Fibroblast of skin of scalp (primary cell): ENCODE measurements at places on chromosomes 5 and 9.

DNA sequence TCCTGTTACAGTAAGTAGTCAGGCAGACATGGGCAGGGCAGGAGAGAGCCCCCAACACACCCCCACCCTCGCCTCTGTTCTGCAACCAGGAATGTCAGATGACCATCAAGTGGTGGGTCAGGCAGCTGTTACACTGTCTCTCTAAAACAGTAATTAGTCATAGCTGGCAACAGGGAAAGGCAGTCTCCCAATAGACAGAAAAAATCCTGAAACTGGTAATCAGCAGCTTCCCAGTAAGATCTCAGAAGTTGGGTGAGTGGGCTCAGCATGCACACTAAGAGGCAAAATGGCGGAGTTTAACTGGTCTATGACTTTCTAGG, 90.2 kb downstream of the C5orf15 start:
- DNase-seq: no peak

DNA sequence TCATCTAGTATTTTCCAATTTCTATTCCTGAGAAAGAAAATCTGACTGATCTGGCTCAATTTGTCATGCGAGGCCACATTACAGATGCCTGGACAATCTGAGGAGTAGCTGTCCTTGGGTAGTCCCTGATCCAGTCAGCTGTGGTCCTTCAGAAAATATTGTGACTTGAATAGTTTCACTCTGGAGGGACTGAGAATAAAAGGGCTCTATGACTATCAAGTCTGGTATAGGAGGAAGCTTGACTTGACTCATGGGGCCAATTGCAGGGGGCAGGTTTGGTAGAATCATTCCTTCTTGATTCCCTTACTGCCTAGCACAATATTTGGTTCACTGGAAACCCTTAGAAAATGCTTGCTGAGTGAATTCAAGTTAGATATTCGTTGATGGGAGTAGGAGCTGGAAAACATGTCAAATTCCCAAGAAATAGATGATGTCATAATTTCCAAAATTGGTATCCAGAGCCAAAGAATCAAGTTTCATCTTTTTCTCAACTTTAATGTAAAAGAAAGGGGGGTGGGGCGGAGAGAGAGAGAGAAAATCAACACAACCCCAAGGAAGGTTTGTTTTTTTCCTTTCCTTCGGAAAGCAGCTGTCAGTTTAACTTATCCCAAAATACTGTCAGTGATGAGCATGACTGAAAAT, 32.4 kb upstream of the STX17 start:
- DNase-seq: no peak

- no peak for DNase-seq
Observed at GRCh38 chr9:70403166-70403565, 11.3 kb downstream of the KLF9 start.

- DNase-seq: no peak
Observed at GRCh38 chr5:154298065-154298464, 107.5 kb downstream of the GALNT10 start.

GRCh38 chr9:19683715-19684114, 105.1 kb downstream of the SLC24A2 start:
- DNase-seq: no peak

GRCh38 chr5:57738301-57738700, 255.7 kb upstream of the ACTBL2 start:
- DNase-seq: no peak

- DNase-seq: no peak
Observed at GRCh38 chr5:172147857-172148256, 40.2 kb downstream of the STK10 start.

DNA sequence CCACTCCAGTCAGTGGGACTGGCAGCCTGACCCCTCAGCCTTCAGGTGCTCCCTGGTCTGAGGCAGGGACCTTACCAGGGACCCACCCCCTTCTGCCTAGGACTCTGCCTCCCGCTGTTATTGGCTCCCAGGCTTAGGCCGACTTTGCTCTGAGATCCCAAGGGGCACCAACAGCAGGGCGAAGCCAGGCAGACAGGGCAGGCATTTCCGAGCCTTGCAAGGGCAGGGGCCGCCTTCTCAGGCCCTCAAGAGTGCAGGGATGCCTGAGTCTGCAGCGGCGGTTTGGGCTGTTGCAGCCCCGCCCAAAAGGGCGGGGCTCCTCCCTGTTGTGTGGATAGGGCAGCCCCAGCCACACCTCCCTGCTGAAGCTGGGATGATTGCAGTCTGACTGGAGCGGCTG, 644.6 kb downstream of the PRR16 start:
- no peak for DNase-seq

DNA sequence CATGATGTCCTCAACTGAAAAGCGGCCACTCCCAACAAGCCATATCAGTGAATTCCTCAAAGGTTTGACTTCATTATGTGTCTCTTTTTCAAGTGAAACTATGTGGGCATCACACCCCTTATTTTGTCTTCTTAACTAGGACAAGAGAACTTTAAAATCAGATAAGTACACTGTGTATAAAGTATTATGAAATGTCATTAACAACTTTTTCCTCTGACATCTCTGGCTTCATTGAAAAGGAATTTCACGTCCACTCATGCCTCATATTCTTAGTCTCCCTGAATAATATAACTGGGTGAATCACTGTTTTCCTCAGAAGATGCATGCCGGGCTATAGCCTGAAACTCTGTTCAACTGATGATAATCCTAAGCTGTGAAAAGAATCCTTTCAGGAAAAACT, 415.8 kb downstream of the ACTL7B start:
- DNase-seq: peak; percentile 82

DNA sequence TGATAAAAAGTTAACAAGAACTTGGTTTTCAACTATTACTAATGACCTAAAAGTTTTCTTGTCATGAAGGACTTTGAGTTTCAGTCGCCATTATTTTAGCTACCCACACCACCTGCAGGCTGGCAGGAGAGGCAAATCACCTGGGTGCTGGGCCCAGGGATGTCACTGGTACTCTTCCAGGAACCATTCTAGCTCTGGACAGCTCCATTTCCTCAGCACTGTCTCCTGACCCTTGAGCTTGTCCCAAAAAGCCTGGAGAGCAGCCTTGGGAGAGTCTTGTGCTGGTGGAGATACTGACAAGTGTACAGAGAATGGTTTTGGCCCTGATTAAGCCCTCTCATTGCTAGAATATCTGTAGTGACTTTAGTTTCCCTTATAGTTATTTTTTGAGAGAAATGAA, 1924.1 kb upstream of the WWC1 start:
- DNase-seq: no peak

DNA sequence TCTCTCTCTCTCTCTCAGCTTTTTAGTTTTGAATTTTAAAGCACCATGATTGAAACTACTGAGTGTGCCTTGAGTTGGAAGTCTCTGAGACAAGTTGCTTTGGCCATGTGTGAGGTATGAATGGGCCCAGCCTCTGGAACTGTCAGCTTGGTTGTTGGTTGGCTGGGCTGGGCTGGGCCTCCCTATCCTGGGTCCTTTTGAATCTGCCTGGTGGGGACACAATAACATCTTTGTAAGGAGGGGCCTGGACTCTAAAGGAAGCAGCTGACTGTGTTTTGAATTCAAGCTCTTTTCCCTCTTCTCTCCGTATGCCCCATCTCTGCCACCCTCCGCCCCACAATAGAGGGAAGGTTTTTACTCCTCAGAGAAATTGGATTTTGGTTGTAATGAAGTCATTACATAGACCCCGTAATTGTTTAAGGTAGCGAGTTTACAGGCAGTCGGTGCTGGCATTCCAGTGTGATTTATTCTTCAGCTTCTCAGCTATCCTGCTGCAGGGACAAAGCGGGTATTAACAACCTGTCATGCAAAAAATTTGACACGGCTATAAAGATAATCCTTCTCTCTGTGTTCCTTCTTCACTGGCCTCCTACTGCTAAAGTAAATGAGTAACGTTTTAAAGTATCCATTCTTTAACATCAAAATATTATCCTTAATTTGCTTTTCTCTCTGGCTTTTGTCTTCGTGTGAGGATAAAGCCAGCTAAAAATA, 105.4 kb downstream of the DAPK1 start:
- DNase-seq: no peak

DNA sequence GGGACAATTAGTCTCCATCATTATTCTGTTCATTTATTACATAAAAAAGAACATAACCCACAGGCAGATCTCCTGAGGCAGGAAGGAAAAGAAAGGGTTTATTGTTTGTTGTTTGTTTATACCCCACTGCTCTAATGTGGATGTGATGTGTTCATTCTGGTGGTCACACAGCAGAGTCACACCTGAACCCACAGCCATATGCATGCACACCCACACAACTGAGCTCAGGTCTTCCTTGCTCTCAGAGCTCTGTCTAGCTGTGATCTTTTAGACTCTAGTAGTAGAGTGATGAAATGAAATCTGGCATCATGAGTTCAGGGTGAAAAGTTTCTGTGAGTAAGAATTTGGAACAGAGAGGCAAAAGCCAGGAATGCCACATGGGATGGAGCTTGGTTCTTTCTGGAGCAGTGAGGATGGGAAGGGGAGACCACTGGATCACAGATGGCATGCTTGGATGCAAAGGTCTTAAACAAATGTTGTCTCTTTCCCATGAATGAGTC, 227.0 kb downstream of the PAPPA start:
- DNase-seq: no peak

DNA sequence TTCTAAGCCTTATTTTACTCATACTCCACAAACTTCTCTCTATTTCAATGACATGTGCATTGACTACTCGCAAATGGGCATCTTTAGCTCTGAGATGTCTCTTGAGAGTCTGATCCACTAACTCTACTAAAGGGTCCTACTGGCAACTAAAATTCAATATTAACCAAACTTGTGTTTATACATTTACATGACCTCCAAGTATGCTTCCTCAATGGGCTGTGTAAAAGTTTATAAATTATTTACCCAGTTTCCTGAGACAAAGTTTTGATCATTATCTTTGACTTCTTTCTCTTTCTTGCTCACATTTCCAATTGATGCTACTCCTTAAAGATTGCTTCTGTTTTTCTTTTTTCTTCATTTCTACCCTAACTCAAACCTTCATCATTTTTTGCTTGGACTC, 510.1 kb upstream of the DAB2 start:
- no peak for DNase-seq

DNA sequence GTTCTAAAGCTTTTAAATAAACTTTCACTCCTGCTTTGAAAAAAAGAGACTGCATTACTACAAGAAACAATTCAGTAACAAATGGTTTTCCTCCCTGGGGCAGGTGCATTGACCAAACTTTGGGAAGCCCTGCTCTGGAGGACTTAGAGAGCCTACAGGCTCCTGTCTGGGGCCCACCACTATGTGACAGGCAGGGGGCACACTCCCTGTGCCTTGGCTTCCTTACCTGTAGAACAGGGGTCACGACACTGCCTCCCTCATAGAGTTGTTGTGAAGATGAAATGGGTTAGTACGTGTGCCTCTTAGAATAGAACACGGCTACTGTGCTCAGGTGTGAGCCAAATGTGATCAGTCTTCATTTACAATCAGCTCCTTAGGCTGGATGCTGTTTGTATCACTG, 130.1 kb downstream of the GPBP1 start:
- no peak for DNase-seq

DNA sequence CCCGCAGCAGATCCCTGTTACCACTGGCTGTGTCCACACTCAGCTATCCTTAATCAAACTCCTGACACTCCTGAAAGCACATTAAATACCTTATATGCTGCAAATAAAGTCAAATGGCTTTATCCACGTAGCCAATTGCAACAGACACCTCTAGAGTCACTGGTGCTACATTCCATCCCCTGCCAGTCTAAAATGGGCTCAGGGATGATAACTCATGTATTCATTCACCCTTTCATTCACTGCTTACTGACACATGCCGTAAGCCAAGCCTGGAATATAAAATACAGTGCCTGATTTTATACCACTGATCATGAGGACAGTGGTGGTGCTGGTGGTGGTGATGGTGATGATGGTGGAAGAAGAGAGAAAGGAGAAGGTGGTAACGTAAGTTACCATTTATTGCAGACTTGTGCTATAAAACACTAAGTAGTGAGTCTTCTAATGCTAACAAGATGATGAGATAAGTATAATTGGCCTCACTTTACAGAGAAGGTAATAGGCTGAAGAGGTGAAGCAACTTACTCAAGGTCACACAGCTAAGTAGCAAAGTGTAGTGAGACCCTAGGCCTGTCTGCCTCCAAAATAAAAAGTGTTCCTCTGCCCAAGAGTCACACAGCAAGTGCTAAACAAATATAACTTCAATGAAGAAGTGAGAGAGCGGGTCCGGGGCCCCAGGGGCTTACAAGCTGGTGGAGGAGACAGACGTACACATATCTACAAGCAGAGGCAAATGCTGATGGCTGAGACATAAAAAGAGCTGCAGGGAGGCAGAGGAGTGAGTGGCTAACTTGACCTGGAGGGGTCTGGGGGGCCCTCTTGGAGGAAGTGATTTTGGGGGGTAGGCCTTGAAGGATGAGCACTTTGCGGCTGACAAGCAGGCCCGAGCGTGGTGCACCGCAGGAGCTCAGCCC, 1.2 kb downstream of the TTLL11 start:
- DNase-seq: no peak

GRCh38 chr9:133125941-133126696, 5.1 kb upstream of the RALGDS start:
- peak; percentile 34 for DNase-seq

- peak; percentile 51 for DNase-seq
Observed at GRCh38 chr5:54760182-54760935, 225.0 kb downstream of the ESM1 start.

DNA sequence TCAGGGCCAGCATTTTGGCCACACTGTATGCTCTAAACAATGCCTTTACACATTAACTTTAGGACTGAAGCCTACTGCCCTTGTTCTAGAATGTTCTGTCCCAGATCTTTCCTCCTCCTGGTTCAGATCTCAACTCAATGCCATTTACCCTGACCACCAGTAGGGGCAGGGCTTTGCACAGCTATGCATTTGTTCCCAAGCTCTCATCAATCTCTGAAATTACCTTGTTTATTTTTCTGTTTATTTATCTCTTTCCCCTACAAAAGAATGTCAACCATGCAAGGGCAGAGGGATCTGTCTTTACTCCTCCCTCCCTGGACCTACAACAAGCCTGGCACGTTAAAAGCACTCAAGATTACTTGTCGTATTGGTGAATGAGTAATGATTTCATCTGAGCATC, 612.9 kb downstream of the BNC2 start:
- DNase-seq: no peak

GRCh38 chr9:27276193-27277030, 20.5 kb downstream of the EQTN start:
- DNase-seq: peak; percentile 63

DNA sequence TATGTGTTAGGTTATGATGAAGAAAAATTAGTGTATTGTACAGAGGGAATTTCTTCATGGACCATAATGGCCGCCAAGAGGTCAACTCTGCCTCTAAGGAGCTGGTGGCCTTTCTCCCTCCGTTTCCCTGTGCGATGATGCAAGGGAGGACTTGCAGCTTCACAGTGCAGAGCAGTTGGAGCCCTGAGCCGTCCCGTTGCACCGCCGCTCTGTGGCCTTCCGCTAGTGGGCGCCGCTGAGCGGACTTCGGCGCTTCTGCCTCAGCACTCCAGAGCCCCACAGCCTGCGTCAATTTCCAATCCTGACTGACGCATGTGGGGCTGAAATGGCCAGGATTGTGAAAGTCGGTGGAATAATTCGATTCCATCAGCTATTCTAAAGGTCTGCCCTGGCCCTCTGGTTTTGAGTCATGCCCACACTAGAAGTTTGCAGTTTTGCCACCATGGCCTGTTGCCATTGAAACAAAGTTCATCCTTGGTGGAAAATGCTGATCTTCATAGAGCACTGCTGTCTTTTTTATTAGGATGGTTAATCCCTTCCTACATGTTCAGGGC, 22.7 kb upstream of the LECT2 start:
- no peak for DNase-seq
